Activated CD4-positive, alpha-beta memory T cell treated with anti-CD3 and anti-CD28 coated beads for 36 hours (primary cell): ENCODE measurements at places on chromosomes 1 and 21.

- DNase-seq = no peak
Measured at GRCh38 chr1:195766709-195767108, 841.5 kb downstream of the KCNT2 start.

GRCh38 chr21:29710498-29710897 lies 229.3 kb downstream of the GRIK1 start:
- no peak for DNase-seq

GRCh38 chr1:230332061-230332460 lies 94.1 kb downstream of the PGBD5 start:
- DNase-seq = no peak

GRCh38 chr21:29873908-29874307 lies 65.9 kb downstream of the GRIK1 start:
- DNase-seq = no peak

DNA sequence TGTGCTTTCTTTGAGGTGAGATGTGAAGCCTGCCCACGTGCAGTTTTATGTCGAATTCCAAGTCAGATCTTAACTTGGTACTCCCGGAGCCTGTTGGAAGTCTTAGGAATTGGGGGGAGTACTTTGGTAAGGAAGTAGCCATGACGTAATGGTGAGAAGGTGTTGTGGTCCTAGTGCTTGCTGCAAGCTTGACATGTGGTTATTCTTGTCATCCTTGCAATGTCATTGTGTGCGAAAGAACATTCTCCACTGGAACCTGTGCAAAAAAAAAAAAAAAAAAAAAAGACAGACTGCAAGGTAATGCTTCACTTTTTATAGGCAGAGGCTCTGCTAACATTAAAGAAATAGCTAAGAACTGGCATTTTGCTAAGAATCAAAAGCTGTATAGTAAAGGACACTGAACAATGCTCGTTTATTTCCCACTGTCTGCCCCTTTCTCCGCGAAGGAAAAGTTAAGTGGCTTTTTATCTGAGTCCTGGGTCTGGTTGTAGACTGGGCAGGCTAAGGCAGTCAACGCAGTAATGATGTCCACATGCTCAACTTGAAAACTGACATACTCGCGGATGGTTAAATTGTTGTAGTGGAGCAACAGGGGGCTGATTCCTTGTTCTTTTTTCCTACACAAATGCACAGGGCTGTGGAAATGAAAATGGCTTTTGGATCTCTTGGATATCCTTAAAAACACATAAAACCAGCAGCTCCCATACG lies 2.1 kb downstream of the KAZN start:
- no peak for DNase-seq

DNA sequence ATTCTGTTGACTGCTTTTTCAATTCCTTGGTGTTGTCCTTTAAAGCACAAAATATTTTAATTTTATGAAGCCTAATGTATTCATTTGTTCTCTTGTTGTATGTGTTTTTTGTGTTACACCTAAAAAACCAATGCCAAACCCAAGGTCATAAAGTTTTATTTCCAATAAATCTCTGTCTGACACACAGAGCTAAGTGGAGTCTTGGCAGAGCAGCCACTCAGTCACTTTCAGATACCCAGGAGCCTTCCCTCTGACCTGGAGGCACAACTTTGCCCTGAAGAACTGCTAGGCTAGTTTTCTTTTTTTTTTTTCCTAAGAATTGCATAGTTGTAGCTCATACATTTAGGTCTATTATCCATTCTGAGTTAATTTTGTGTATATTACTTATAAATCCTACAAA lies 71.2 kb upstream of the BCL9 start:
- no peak for DNase-seq

- DNase-seq = no peak
Measured at GRCh38 chr1:28974432-28974831, 60.1 kb downstream of the EPB41 start.

GRCh38 chr1:159795534-159795933 lies 6.6 kb upstream of the FCRL6 start:
- DNase-seq = no peak
